ENCODE measurements at places on chromosomes 6 and 20.

GRCh38 chr20:45969712-45970634 is 2.0 kb downstream of the ZNF335 start:
- DNase-seq: no peak

GRCh38 chr20:44549123-44549522 is 27.3 kb upstream of the SERINC3 start:
- no peak for DNase-seq

DNA sequence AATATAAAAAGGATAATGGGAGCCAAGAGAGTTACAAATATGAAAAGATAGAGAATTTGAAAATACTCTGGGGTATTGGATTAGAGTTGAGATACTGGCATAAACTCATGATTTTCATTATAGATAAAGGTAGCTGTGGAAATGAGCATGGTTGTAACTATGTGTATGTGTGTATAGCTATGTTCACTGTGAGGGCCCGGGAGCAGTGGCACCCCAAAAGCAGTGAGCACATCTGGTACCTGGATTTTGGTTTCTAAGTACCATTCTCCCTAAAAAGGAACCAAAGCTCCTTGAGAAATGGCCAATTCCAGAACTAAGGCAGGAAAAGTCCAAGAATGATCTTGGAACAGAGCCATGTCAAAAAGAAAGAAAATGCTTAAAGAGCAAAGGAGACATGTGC is 202.4 kb upstream of the QKI start:
- no peak for DNase-seq

GRCh38 chr6:143040018-143040417 is 20.7 kb upstream of the AIG1 start:
- DNase-seq: no peak

- DNase-seq: no peak
These were observed 7.8 kb upstream of the PNISR start for GRCh38 chr6:99432877-99433276.

GRCh38 chr6:69622230-69622629 is 174.6 kb downstream of the LMBRD1 start:
- no peak for DNase-seq

GRCh38 chr6:134060491-134061106 is 8.2 kb upstream of the SLC2A12 start:
- DNase-seq: no peak

DNA sequence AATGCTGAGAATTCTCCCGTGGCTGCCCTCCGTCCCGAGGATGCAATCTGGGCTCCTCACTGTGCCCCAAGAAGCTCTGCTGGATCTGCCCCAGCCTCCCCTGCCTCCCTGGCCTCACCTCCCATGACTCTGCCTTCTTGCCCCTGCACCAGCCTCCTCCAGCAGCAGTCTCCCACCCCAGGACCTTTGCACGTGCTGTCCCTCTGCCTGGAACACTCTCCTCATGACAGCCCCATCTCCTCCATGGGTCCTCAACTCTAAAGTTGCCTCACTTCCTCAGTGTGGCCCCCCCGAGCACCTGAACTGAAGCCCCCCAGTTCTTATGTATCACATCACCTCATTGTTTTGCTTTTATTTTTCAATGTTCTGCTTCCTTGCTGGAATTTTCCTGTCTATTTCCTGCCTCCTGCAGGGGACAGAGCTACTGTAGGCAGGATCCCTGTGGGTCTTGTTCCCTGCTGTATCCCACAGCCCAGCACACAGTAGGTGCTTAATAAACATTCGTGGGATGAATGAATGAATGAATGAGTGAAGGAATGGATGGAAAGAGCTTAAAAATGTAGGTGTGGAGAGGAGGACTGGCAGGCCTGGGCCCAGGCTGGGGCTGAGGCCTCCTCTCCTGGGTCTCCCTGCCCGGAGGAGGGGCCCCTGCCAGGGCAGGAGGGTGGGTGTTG is 42.2 kb downstream of the CEBPB start:
- DNase-seq: no peak

GRCh38 chr6:100376103-100376502 is 88.6 kb downstream of the SIM1 start:
- no peak for DNase-seq

- no peak for DNase-seq
These were observed 333.5 kb downstream of the RNGTT start for GRCh38 chr6:88629838-88630494.

All from cortex of kidney (tissue), 1 donor.